NCI-H460 (cell line): ENCODE measurements at places on chromosomes 16 and 17. TPM values are rescaled to one million over a fixed set of nuclear protein-coding genes. Genes with fewer than 3 reads are reported as not detected.

DNA sequence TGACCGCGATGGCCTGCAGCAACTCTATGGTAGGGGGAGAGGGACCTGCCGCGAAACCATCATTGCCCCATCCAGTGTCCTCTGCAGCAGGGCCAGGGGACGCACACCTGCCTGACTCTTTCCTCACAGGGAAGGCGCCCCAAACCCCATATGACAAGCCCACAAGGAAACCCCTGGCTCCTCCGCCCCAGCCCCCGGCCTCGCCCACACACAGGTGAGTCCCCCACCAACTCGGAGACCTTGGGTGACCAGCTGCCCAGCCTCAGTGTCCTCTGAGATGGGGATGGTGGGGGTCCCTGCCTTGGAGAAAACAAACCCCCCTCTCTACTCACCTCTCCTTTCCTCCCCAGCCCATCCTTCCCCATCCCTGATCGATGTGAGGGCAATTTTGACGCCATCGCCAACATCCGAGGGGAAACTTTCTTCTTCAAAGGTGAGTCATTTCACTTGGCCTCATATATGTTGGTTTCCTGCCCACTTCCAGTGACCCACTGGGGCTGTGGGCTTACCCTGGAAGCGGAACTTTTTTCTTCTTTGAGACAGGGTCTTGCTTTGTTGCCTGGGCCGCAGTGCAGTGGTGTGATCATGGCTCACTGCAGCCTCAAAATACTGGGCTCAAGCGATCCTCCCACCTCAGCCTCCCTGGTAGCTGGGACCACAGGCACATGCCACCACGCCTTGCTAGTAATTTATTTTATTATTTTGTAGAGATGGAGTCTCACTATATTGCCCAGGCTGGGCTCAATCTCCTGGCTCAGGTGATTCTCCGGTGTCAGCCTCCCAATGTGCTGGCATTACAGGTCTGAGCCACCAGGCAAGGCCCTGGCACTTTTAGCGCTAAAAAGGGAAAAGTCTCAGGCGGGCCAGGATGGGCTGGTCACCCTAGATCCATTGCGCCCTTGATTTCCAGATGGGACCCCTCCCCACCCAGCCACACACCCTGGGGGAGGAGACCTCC lies 8.0 kb upstream of the IL32 start:
- no peak for DNase-seq

DNA sequence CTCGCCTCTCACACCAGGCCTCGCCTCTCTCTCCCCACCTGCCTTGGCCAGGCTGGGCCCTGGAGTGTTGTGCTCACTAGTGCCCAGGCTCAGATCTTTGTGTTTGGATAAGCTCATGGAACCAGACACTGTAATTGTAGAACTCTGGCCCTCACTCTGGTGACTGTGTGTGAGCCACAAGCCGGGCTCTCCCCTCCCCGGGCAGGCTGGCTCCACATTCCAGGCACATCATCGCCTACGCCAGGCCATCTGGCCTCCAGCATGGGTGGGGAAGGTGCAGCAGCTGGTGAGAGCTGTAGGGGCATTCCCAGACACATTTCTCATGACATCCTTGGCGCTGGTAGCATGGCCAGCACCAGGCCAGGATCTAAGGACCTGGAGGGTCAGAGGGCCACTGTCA lies 202.3 kb downstream of the RAB11FIP4 start:
- DNase-seq = no peak

- DNase-seq = no peak
These were observed 130.9 kb downstream of the CDH11 start for GRCh38 chr16:64991001-64991400.

DNA sequence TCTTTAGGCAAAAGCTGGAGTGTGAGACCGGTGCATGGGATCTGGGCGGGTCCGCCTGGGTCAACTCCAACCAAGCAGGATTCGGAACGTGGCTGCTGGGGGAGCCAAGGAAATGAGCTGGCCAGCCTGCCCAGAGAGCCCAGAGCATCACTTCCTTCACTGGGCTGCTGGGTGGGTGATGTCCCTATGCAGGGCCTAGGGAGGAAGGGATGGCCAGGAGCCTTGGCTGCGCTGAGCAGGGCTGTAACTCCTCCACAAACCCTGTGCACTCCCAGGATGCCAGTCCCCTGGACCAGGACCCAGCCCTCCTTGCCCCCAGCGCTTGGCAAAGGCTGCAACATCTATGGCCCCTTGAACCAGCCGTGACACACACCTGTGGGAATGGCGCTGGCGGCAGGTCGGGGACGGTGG lies 138.4 kb downstream of the RAB11FIP4 start:
- no peak for DNase-seq

- no peak for DNase-seq
These were observed 210.6 kb downstream of the MAP2K4 start for GRCh38 chr17:12231355-12231682.

DNA sequence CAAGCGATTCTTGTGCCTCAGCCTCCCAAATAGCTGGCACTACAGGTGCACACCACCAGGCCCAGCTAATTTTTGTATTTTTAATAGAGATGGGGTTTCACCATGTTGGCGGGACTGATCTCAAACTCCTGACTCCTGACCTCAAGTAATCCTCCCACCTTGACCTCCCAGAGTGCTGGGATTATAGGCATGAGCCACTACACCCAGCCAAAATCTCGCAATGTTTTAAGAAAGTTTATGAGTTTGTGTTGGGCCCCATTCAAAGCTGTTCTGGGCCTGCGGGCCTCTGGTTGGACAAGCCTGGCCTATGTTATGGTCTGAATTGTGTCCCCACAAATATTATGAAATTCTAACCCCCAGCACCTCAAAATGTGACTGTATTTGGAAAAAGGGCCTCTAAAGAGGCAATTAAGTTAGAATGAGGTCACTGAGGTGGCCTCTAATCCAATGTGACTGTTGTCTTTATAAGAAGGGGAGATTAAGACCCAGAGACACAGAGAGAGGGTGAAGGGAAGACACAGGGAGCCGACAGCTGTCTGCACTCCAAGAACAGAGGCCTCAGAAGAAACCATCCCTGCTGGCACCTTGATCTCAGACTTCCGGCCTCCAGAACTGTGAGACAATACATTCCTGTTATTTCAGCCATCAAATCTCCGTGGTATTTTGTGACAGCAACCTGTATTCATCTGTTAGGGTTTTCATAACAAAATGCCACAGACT lies 469.9 kb downstream of the HS3ST4 start:
- DNase-seq = no peak

DNA sequence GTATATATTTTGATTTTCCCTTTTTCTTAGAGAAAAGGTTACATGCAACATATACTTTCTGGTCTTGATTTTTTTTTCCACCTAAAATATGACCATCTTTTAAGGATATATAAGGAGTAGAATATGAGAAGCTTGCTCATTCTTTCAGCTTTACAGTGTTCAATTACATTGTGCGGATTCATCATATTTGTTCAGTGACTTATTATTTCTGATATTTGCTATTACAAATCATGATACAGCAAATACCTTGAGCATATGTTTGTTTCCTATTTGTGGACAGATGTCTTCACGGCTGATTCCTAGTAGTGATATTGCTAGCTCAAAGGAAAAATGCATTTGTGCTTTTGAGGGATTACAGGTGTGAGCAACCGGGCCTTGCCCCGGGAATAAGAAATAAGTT lies 18.1 kb downstream of the KATNIP start:
- DNase-seq = no peak

DNA sequence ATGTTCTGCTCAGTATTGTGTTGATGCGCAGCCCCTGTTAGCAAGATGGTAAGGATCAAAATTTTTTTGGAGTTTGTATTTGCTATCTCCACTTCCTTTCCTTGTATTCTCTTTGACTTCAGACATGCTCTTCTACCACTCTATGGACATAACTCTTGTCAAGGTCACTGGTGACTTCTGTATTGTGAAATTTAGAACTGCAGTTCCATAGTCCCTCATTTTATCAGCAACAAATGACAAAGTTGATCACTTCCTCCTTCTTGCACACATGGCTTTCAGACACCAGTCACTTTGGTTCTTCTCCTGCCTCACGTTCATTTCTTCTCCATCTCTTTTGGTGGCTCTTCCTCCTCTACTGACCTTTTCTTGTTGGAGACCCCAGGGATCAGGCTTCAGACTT lies 21.1 kb downstream of the COX11 start:
- DNase-seq = no peak

GRCh38 chr16:47019568-47019967 lies 46.1 kb upstream of the DNAJA2 start:
- DNase-seq = peak; percentile 36

GRCh38 chr17:57600074-57600473 lies 145.0 kb downstream of the CCDC182 start:
- DNase-seq = no peak

DNA sequence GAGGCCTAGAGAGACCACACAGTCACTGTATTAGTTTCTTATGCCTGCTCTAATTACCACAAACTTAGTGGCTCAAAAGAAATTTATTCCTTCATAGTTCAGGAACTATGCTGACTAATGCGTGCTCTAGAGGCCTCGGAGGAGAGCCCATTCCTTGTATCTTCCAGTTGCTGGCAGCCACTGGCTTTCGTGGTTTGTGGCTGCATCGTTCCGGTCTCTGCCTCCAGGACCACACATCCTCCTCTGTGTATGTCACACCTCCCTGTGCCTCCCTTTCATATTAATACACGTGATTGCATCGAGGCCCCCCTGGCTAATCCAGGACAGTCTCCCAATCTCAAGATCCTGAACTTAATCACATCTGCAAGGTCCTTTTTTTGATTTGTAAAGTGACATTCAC lies 16.9 kb upstream of the MYLK3 start:
- DNase-seq = no peak

- no peak for DNase-seq
These were observed 17.3 kb upstream of the C16orf74 start for GRCh38 chr16:85768199-85768598.

DNA sequence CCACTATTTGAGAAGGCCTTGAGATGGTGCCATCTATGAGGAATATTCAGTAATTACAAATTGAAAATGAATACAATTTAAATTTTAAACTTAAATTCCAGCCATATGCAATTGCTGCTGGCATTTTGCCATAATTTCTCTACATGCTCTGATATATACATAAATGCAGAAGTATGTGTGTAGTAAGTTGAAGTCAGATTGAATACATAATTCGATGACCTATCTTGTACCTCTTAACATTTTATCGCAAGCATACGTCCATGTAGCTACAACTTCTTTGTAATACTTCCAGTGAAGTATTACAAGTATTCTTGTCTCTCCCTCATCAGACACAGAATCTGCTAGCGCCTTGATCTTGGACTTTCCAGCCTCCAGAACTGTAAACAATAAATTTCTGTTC lies 26.0 kb downstream of the CDH11 start:
- DNase-seq = no peak

DNA sequence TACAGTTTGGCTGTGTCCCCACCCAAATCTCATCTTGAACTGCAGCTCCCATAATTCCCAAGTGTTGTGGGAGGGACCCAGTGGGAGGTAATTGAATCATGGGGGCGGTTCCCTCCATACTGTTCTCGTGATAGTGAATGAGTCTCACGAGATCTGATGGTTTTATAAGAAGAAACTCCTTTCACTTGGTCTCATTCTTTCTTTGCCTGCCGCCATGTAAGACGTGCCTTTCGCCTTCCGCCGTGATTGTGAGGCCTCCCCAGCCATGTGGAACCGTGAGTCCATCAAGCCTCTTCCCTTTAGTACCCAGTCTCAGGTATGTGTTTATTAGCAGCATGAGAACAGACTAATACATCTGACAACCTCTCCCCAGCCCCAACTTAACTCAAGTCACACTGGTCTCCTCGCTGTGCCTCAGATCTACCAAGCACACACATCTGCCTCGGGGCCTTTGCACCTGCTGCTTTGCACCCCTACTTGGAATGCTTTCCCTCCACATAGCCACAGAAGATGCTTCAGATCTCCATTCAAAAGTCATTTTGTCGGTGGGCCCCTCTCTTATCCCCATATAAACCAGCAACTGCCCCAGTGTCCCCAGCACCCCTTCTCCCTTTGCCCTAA lies 74.4 kb downstream of the RPH3AL start:
- no peak for DNase-seq

DNA sequence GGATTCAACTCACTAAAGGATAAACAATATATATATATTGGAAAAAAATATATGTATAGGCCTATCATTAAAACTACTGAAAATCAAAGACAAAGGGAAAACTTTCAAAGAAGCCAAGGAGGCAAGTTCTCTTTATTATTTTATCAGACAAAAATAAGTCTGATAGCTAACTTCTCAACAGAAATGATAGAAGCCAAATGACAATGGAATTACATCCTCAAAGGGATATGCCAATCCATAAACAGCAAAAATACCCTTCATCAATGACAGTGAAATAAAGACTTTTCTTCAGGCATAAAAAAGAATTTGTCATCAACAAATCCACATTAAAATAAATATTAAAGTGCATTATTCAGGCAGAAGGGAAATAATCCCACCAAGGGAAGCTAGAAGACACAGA lies 393.4 kb downstream of the ZFHX3 start:
- no peak for DNase-seq

GRCh38 chr17:73340093-73340596 lies 28.3 kb upstream of the CDC42EP4 start:
- peak; percentile 80 for DNase-seq

Gene ITGA2B
- total RNA-seq = 7.6 and 10.2 TPM in 2 replicates

Gene RHBDL3
- total RNA-seq = 0.25 and 0.43 TPM in 2 replicates

Gene ABCA3
- total RNA-seq = 11.7 and 12.2 TPM in 2 replicates

Gene ADCY9
- 8.5 and 8.8 TPM in 2 replicates for total RNA-seq

Gene MPO
- total RNA-seq = not detected in 2 replicates

Gene ZNF213
- total RNA-seq = 4.5 and 5.0 TPM in 2 replicates

Gene SSTR5
- 0.40 TPM in 1 of 2 replicates, not detected in the other for total RNA-seq

Gene FOXN1
- 0.17 TPM in 1 of 2 replicates, not detected in the other for total RNA-seq

Gene MSLN
- total RNA-seq = 0.29 and 0.54 TPM in 2 replicates

Gene TEX14
- 0.10 TPM in 1 of 2 replicates, not detected in the other for total RNA-seq

Gene CNTNAP1
- 6.7 and 6.8 TPM in 2 replicates for total RNA-seq

Gene PIRT
- total RNA-seq = not detected in 2 replicates
